Osteoblast (primary cell): ENCODE measurements at places on chromosomes 3 and 15. TPM values are rescaled to one million over a fixed set of nuclear protein-coding genes. Genes with fewer than 3 reads are reported as not detected.
A peak's percentile ranks its signal among the peaks of the same experiment; 100 is the strongest.

DNA sequence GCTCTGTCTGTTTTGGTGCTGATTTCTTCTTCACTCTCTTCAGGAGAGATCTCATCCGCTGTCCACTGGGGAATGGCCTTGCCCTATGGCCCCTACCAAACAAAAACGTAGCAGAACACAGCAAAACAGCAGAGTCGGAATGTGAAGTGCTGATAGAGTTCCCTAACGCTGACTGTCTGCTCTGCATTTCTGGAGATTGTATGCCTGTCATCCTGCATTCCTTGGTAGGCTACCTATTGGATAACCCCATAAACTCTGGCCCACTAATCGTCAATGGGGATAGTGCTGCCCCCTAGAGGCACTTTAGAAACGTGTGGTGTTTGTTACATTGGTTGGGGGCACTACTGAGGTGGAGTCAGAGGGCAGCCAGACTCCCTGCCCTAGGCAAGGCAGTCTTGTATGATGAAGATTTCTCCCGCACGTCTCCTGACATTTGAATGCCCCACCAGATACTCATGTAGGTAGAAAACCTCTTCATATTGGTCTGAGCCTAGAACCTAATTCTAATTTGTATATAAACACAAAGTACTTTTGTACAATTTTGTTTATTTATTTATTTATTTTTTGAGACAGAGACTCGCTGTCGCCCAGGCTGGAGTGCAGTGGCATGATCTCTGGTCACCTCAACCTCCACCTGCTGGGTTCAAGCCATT is 15.6 kb upstream of the MAGEF1 start:
- no peaks in the 10 kb centered on the region for H3K4me1 ChIP-seq
- no peaks in the 10 kb centered on the region for H3K27me3 ChIP-seq
- H3K4me3 ChIP-seq, result no peak overlapping the region
- H3K27ac ChIP-seq, result no peak overlapping the region
- DNase-seq, result peak; percentile 91
- H3K36me3 ChIP-seq, result no peaks in the 10 kb centered on the region

- no peak overlapping the region for H3K4me3 ChIP-seq
- H3K36me3 ChIP-seq, result no peaks in the 10 kb centered on the region
- no peaks in the 10 kb centered on the region for H3K27me3 ChIP-seq
- H3K4me1 ChIP-seq, result peaks cover 31% of the 10 kb centered on the region
- H3K27ac ChIP-seq, result no peak overlapping the region
Observed at GRCh38 chr3:11481556-11481955, 162.2 kb downstream of the VGLL4 start.

DNA sequence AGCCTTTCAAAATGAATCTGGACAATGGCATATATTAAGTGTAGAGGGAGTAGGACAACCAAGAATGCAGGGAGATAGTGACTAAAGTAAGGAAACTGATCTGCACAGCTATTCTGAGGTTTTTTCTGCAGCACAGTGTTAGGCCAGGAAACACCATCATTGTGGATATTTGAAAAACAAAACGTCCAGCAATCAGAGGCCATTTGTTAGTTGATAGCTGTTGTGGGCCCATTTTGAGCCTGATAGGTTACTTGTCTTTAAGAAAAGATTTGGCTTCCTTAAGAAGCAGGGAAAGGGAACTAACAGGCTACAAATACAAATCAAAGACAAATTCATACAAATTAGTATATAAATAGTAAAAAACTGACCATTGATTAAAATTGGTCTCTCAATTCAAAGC is 375.8 kb upstream of the ARL6 start:
- no peaks in the 10 kb centered on the region for H3K4me1 ChIP-seq
- DNase-seq, result no peak
- H3K27ac ChIP-seq, result no peak overlapping the region
- no peaks in the 10 kb centered on the region for H3K27me3 ChIP-seq
- H3K36me3 ChIP-seq, result no peaks in the 10 kb centered on the region

- H3K4me1 ChIP-seq, result peaks cover 17% of the 10 kb centered on the region
- H3K27ac ChIP-seq, result no peak overlapping the region
- DNase-seq, result no peak
- H3K27me3 ChIP-seq, result no peaks in the 10 kb centered on the region
Observed at GRCh38 chr3:78879295-78879860, 888.4 kb downstream of the ROBO1 start.

DNA sequence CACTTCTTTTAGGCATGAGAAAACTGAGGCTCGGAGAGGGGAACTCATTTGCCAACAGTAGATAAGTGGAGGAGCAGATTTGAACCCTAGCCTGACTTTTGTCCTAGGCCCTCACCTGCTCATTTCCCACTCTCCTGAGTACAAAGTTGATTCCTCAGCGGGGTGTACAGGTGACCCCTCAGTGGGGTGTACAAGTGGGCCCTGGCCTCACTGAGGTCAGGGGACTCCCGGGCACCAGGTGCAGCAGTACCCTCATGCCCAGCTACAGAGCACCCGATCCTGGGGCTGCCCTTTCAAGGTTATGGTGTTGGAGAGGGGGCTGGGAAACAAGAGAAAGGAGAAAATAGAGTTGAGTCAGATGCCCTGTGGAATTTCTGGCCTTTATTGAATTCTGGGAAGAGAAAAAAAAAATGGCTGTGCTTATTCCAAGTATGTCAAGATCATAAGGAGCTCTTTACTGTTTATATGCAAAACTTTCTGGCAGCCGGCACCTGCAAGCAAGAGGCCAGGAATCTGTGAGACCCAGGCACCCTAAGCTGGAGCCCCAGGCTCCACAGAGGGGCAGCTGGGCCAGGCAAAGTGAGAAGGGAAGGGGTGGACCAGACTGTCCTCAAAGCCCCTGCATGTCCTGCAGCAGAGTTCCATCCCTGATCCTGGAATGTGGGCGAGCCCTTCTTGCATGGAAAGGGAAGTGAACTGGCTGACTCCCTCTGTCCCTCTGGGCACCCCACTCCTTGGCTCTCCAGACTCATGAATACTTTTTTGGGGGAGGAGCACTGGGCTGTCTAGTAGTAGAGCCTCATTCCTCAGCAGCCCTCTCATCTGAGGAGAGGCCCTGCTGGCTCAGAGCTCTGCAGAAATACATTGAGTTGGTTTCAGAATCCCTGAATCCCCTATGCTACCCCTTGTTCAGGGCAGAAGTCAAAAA is 43.1 kb downstream of the AMOTL2 start:
- no peaks in the 10 kb centered on the region for H3K27me3 ChIP-seq
- peak overlapping the region; percentile 87 for H3K27ac ChIP-seq
- H3K36me3 ChIP-seq, result no peaks in the 10 kb centered on the region
- peaks cover 94% of the 10 kb centered on the region for H3K4me1 ChIP-seq
- DNase-seq, result peak; percentile 90

GRCh38 chr15:76070921-76071635 is 11.3 kb downstream of the TMEM266 start:
- no peak overlapping the region for H3K4me3 ChIP-seq
- no peaks in the 10 kb centered on the region for H3K4me1 ChIP-seq
- H3K36me3 ChIP-seq, result no peaks in the 10 kb centered on the region
- H3K27me3 ChIP-seq, result peaks cover 19% of the 10 kb centered on the region
- H3K27ac ChIP-seq, result no peak overlapping the region

The CYP8B1 gene
- not detected in 2 replicates for total RNA-seq

The COX5A gene
- total RNA-seq, result 27.1 and 38.9 TPM in 2 replicates
